ENCODE measurements at places on chromosomes 5 and 9.

DNA sequence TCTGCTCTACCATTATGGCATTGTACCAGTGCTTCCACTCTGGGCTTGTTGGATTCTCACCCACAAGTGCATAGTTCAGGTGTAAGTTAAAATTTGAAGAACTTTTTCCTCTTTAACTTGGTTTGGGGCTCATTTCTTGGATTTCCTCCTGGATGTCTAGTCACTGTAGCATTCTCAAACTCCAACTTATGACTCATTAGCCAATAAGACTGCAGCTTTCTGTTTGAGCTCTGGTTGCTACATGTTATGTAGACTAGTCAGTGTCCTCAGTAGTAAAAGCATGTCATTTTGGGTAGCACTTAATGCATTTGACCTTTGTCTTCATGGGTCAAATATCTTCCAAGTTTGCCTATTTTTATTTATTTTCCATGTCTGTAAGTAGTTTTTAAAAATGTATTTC lies 790.8 kb downstream of the BRINP1 start:
- DNase-seq, result no peak

- no peak for DNase-seq
Observed at GRCh38 chr5:158313733-158314464, 455.0 kb upstream of the CLINT1 start.

DNA sequence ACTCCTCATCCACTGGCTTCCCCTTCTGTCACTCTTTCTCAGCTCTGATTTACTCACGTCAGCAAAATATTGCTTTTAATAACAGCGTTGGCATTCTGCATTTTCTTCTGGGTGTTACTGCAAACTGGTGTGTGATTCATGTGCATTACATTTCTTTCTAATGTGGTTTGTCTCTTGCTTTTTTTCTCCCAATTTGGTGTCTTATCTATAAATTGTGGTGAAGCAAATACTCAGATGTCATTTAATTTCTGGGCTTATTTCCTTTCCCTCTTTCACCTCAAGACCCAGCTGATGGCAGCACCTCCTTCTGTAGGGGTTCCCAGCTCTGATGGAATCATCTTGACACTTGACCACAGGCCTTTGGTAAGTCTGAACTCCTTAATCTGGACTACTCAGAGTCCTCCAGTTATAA lies 180.7 kb upstream of the ZNF618 start:
- DNase-seq, result no peak

- DNase-seq, result no peak
Observed at GRCh38 chr9:94611638-94612068, 18.0 kb upstream of the FBP2 start.

- DNase-seq, result no peak
Observed at GRCh38 chr9:33852216-33852826, 35.4 kb downstream of the UBE2R2 start.

- DNase-seq, result no peak
Observed at GRCh38 chr9:80644044-80644443, 1045.3 kb downstream of the TLE1 start.

GRCh38 chr9:129749575-129749974 lies 3.3 kb downstream of the PTGES start:
- DNase-seq, result no peak

DNA sequence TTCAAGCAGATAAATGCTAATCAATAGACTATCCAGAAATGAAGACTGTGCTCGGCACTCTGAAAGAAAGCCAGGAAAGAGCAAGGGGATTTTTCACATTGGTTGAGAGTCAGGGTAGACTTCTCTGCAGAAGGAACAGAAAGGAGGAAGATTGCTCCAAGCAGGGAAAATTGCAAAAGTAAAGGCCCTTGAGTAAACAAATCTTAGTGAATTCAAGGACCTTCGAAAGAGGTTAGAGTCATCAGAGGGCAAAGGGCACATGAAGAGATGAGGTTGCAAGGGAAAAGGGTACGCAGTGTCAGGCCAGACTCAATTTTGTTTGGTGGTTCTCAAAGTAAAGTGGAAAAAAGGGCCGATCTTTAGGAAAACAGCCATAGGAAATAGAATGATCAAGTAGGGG lies 157.6 kb upstream of the RAI14 start:
- no peak for DNase-seq

- no peak for DNase-seq
Observed at GRCh38 chr9:89621031-89621430, 16.2 kb downstream of the GADD45G start.
